ENCODE measurements at places on chromosomes 7 and 10.

GRCh38 chr7:148402159-148402558, 188.4 kb upstream of the C7orf33 start:
- peak; percentile 47 for DNase-seq

GRCh38 chr7:73936967-73937366, 76.0 kb downstream of the TMEM270 start:
- DNase-seq, result no peak

GRCh38 chr7:50552921-50553320, 12.3 kb downstream of the DDC start:
- DNase-seq, result peak; percentile 41

DNA sequence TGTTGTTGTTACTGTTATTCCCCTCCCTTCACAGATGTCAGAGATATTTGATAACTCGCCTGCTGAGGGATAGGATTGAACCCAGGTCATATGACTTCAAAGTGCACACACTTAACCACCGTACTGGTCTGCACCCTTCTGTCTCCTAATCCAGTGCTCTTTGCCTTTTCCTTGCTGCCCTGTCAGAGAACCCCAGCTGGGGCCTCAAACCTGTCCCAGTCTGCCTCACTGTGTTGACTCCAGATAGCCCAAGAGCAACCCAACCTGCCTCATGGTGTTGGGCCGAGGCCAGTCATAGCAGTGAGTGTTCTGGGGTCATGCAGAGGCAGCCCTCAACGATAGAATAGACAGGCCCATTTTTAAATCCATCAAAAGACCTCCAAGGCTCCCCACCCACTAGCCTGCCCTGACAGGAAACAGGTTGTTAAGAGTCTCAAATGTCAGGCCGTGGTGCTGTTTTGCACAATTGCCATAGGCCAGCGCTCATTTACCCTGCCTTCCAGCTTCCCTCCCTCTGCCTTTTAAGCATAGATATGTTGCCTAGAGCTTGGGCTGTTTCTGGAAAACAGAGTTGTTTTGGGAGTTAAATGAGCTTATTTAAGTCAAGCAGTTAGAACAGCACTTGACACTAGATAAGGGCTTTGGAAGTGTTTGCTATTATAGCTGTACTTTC, 37.0 kb upstream of the PDCD4 start:
- no peak for DNase-seq

DNA sequence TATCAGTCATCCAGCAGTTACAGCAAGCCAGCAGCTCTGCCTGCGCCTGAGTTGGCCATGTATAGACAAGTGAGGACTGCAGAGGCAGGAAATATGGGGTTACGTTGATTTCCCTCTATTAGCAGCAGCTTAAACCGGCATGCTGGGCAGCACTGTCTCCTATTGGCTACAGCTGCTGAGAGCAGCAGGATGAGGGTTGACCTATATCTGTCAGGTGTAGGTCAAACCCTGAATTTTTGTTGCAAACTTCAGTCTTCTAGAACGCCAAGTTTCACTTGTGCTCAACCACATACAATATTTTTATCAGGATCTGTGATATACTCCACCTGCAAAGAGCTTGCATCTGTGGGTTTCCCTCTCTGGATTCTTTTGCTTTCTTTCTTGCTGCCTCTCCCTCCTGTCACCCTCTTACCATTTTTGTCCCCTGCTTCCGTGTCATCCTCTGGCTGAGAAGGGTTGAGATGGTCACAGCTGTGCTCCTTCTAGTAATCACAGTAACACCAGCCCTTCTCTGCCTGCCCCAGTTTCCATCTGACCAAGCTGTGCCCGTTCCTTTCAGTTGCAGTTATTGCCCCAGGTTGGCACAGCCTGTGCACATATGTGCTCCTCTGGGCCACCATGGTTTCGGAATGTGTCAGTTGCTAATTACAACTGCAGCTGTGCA, 23.8 kb upstream of the GLCCI1 start:
- no peak for DNase-seq

DNA sequence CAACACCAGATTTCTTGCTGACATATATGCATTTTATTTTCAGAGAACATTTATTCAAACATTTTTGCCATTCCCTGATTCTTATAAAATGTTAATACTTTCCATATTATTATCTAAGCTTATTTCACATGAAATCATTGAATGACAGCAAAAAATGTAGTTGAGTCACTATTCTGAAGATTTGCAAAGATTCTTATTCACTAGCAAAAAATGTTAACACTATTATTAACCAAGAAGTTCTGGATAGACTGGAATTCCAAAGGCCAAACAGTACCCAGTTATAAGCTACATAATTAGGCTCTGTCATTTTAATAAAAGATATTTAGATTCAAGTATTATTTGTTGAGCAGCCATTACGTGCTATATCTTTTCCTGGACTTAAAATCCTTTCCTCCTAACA, 4.3 kb downstream of the GSTO2 start:
- DNase-seq, result no peak

Data from MCF 10A (cell line).